SHP77 treated with DMSO at 0.1 percent for 48 hours (cell line): ENCODE measurements at places on chromosomes 3 and 15.
A peak's percentile ranks its signal among the peaks of the same experiment; 100 is the strongest.

- no peak for DNase-seq
Measured at GRCh38 chr15:45199136-45199810, 11.5 kb upstream of the SHF start.

DNA sequence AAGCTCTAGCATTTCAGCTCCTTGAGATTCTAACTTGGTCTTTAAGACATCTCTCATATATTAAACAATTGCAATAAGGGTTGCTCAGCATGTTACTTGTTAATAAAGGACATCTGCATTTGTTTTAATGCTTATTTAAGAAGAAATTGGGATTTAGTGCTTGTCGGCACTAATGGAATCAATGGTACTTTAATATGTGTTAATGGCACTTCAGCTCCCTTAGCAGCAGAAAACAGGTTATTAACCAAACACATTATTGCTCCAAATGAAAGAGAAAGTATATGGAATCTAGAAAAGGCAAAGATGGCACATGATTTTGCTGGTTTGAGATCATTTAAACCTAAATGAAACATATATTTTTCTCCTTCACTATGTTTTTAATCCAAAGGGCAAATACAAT, 137.3 kb upstream of the GOLIM4 start:
- DNase-seq: no peak

DNA sequence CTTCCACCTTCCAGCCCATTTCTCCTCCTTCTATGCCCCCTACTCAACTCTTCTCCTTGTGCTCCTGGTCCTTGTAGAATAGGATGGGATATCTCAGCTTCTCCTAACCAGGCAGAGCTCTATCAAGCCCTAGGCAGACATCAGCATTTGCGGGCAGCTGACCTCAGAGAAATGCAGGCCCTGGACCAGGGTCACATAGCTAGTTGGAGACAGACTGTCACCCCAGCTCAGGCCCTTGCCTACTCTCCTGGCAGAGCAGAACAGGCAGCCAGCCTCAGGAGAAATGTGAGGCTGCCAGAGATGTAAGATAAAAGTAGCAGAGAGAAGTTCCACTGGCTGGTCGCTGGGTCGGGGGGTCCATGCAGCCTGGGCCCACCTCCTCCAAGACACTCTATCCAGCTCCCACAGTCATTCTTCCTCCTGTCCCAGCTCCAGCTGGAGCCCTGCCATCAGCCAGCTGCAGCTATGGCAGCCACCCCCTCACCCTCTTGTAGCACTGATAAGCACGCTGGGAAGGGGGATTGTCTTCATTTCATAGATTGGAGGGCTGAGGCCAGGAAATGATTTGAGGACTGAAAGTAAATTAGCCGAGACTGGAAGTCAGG, 4.0 kb downstream of the CYP8B1 start:
- no peak for DNase-seq

DNA sequence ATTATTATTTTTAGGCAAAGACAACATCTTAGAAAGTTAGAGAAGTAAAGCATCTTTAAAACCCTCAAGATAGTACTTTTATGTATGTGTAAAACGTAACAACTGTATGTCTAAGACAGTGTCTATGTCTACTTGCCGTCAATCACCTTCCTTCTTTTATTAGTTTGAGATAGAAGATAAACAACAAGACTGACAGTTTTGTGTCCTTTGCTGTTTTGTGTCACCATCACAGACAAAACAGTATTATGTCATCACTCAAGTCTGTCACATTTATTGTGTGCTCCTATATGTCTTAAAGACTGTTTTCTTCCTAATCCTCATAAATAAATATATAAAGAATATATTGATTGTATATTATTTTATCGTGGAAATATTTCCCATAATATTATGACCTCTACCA, 908.3 kb downstream of the CADM2 start:
- DNase-seq: no peak

DNA sequence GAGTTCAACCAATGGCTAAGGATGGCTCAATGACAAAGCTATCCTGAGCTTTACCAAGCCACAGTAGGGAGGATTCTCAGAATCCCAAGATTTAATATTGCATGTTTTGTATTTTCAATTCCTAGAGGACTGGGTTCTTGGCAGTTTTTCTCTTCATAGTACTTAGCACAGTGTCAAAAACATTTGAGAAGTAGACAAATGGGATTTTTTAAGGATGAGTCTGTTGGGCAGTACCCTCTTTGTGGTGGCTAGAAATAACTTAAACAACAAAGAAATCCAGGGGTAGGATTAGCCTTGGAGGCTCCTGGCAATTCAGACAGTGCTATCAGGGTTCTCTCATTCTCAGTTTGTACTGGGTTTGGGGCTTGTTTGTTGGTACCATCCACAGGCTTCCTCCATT, 212.8 kb upstream of the RORA start:
- DNase-seq: no peak

DNA sequence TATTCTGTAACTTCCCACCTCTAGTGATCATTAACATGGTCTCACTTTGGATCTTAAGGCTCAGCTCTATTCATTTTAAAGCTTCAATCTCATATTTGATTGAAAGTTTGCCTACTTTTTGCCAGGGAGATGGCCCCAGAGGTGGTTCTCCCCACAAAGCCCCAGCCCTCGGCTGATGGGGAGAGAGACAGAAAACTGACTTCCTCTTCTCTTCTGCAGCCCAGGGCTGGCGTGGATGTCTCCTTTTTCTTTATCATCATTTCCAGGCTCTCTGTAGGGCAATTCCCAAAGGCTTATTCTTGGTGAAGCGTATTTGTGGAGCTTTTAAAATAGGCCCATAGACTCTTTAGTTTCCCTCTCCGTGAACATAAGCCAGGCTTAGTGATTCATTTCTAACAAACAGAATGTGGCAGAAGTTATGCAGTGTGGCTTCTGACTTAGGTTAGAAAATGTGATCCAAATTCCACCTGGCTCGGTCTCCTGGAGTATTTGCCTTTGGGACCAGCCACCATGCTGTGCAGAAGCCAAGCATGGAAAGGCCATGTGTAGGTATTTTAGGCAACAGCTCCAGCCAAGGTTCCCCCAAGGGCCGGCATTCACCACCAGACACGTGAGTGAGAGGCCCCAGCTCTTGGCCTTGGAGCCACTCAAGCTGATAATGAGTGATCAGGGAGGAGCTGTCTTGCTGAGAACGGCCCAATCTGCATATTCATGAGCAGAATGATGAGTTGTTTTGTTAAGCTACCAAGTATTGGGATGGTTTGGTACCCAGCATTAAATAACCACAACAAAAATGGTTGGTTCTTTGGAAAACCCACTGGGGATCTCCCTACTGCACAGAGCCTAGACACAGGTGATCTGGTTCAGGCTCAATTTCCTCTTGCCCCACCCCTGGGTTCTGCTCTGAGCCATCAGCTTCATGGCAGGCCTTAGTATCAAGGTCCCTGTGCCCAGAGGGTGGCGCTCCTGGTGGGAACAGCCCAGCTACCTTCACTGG, 353.2 kb upstream of the PROK2 start:
- no peak for DNase-seq

DNA sequence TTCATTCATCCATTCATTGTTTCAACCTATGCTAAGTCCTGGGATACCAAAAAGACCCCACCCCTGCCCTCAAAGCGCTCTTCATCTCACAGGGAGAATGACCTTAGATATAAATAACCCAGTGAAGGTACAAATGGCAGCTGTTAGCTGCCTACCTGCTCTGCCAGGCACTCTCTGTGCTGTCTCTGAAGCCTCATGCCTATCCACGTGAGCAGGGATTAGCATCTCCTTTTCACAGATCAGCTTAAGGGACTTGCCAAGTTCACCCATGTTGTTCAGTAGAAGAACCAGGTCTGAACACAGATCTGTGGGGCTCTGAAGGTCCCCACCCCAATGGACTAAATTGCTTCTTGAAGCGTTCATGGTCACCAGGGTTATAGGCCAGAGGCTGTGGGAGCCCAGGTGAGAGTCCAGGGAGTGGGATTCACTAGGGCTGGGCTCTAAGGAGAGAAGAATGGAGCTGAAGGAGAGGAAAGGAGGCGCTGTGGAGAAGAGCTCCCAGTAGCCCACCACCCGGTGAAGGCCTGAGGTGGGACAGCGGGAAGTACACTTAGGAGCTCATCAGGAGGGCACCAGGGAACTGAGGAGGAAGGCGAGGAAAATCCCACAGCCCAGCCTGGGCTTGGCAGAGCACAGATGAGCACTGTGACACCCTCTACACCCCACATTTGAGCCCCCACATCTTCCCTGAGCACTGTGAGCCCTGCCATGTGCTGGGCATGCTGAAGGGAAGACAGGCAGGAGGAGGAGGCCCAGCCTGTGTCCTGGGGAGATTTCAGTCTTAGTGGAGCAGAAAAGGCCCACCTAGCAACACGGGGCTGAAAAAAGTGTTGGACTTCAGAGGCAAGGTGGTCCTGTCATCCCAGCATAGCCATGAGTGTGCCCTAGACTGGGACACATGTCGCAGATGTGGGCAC, 20.4 kb downstream of the RBP1 start:
- no peak for DNase-seq

DNA sequence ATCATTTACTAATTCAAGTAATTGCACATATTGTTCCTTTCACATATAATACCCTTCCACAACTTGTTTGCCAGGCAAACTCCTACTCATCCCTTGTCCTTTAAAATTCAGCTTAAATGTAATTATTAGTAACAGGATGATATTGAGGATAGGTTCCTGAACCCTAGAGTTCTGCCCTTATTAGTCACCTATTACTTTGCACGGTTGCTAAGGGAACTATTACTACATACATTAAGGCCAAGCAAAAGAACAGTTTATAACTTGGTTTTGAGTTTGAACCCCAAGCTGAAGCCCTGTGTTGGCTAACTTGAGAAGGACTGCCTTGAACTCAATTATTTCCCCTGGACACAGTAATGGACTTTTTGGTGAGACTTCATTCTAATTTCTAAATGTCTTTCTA, 529.7 kb downstream of the IGSF11 start:
- DNase-seq: no peak

DNA sequence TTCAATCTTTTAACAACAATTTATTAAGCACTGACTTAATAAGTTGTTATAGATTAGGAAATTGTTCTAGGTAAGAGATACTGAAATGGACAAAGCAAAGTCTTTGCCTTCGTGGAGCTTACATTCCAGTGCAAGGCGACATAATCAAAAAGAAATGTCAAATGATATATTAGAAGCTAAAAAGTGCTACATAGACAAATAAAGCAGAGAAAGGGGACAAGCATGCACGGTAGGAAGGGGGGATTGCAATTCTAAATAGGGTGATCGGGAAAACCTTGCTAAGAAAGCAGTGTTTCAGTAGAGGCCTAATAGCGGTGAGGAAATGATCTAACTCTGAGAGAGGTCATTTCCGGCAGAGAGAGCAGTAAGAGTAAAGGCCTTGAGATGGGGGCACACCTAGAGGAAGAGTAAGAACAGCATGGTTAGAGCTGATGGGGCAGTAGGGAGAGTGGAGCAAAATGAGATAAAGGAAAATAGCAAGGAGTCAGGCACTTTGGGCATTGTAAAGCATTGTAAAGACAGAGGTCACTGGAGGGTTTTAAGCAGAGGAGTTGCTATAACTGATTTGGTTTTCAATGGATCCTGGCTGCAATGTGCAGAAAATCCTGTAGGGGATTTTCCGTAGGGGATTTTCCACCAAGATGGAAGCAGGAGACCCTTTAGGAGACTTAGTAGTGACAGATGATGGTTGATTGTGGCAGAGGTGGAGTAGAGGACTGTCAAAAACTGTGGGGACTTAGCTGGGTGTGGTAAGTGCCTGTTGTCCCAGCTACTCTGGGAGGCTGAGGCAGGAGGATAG, 71.7 kb upstream of the CFAP20DC start:
- DNase-seq: no peak

DNA sequence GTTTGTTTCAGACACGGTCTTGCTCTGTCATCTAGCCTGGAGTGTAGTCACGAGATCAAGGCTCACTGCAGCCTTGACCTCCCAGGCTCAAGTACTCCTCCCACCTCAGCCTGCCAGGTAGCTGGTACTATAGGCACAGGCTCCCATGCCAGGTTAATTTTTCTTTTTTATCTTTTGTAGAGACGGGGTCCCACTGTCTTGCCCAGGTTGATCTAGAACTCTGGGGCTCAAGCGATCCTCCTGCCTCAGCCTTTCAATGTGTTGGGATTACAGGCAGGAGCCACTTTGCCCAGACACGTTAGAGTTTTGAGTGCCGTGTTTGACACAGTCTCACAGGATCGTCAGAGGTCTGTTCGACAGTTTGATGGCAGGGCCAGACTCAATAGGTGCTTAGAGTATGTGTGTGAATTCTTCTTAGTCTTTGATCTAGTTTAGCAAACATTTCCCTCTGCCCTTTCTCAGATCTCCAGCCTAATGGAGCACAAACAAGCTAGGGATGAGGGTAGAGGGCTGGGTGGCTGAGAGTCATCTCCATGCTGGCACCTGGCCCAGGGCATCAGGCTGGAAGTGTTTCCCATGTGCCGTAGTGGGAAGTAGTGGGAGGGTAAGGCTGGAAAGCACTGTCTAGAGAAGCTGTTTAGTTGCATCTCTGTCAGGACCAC, 66.1 kb upstream of the DLG1 start:
- DNase-seq: no peak

DNA sequence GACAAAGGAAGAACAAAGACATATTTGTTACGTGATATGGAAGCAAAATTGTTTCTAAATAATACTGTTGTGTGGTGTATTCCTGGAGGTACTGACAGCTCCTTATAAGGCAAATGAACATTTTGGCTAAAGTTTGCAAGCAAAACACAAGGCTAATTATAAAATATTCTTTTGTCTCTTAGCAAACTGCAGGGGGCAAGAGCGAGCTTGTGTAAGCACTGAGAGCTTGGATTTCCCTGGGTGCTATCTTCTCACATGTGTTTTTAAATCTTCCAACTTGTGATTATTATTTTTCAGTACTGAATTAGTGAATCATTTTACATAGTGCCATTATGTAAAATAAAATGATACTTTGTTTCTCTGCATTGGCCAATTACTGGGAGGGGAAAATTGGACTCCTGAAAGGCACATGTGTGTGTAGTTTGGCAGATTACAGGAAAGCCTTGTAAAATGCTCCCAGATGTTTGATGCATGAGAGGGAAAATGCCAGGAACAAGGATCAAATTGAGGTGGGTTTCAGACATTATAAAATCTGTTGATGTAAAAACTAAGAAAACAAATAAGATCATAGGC, 611.5 kb downstream of the AGBL1 start:
- no peak for DNase-seq

GRCh38 chr3:117195034-117195433, 485.5 kb downstream of the TUSC7 start:
- no peak for DNase-seq

- DNase-seq: no peak
Measured at GRCh38 chr15:94107652-94108051, 123.7 kb upstream of the MCTP2 start.

- no peak for DNase-seq
Measured at GRCh38 chr15:94168250-94168649, 63.1 kb upstream of the MCTP2 start.

DNA sequence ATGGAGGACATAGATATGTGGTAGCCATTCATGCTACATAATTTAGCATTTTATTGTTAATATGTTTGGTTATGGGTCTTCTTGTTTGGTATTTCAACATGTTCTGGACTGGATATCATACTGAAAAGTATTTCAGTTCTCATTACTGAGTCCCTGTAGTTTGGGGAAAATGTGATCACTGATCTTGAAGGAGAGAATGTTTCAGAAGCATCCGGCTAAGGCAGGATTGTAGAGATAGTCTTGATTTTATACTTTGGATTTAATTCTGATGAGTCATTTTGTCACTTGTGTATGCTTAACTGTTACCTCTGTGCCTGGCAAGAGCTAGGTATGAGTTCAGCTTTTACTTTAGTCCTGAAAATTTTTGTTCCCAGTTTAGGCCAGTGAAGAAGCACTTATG, 7.1 kb downstream of the CHD2 start:
- DNase-seq: no peak

GRCh38 chr15:44193651-44194322, 1.3 kb downstream of the FRMD5 start:
- DNase-seq: peak; percentile 58
